ENCODE measurements at places on chromosomes 12 and 14.

- no peak for DNase-seq
These were observed 211.1 kb downstream of the SPTSSA start for GRCh38 chr14:34250959-34251358.

GRCh38 chr14:81710232-81710845 is 176.7 kb upstream of the SEL1L start:
- DNase-seq = no peak

GRCh38 chr14:97887690-97888089 is 1090.5 kb downstream of the VRK1 start:
- DNase-seq = no peak

GRCh38 chr12:127145929-127146789 is 1120.8 kb upstream of the TMEM132C start:
- DNase-seq = peak; percentile 32

- no peak for DNase-seq
These were observed 353.0 kb downstream of the RAD51B start for GRCh38 chr14:68172627-68173026.

DNA sequence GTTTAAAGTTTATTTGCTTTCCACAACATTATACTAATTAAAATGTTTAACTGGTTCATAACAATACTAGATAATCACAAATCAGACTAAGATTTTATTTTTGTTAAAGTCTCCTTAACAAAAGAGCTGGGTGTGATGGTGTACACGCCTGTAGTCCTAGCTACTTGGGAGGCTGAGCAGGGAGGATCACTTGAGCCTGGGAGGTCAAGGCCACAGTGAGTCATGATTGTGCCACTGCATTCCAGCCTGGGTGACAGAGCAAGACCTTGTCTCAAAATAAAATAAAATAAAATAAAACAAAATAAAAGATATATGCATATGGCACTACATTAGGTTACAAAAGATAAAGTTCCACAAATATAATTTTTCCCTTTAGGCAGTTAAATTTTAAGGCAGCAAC is 5.6 kb downstream of the MIS18BP1 start:
- no peak for DNase-seq

DNA sequence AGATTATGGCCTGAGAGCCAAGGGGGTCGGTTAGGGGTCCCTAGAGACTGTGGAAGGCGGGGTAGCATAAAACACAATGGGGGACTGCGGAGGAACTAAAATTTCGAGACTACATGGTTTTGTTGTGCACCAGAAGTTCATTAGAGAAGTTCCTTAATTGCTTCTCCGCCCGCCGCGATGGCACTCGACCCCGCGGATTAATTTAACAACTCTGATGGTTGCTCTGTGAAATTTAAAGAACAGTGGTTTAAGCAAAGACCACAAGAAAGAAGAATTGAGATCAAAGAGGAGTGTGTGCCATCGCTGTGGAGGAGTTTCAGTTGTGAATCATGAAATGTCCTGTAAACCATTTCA is 1.4 kb upstream of the CCDC88C start:
- no peak for DNase-seq

DNA sequence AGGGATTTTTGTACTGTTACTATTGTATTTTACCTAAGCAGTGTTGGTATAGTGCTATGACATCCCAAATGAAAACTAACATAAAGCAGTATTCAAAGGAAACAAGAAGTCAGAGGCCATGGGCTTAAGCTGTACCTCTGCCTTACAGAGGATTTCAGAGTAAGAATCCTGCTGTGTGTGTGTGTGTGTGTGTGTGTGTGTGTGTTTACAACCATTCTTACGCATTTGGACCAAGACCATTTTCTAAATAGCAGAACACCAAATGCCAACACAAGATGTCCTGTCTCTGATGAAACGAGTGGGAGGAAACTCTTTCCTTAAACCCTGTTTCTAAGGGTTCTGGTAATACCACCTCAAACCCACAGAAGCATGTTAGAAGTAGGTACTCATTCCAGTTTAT is 64.4 kb downstream of the PPP1R36 start:
- no peak for DNase-seq

GRCh38 chr14:65749287-65749686 is 336.8 kb downstream of the FUT8 start:
- no peak for DNase-seq

GRCh38 chr12:106081606-106082005 is 57.1 kb downstream of the NUAK1 start:
- DNase-seq = no peak

DNA sequence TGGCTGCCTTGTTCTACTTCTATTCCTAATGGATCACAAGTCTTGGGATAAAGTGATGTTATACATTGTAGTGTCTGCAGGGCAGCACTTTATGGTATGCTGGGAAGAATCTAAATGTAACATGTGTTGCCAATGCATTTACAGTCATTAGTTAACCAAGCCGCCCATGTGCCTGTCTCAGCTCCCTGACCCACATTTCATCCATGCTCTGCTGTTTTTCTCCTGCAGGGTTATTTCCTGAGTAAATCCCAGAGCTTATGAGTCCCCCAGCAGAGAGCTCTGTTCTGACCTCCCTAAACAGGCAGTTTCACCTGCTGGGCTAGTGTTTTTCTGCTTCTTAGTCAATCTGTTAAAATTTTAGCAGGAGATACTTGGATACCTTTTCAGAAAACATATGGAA is 4.4 kb upstream of the TMTC2 start:
- DNase-seq = no peak

GRCh38 chr12:118299791-118300460 is 72.8 kb downstream of the TAOK3 start:
- DNase-seq = no peak

- DNase-seq = no peak
These were observed 10.9 kb downstream of the BTG1 start for GRCh38 chr12:92134638-92135274.

DNA sequence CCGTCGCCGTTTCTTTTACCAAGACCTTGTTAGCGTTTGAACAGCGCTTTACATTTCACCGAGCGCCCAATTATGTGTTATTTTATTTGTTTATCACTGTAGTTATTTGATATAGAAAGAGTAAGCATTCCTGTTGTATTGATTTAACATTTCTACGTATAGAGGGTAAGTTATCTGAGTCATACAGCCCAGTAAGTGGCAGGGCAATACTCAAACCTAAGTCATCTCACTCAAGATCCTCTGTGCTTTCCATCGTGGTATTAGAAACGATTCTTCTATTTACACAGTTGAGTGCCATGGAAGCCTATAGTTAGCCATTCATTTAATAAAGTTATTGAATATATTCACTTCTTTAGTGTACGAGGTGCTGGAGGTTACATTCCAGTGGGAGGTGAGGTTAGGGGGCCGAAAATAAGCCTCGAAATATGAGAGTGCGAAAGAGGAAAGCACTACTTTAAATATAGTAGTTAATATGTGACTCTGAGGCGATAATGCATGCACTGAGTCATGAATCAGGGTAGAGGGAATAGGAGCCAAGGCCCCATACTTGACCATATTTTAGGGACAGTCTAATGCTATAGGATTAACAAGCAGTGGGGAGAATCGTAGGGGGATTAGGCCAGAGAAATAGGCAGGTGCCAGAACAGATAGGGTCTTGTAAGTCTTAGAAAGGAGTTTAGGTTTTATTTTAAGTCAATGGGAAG is 629 bp downstream of the RAD51AP1 start:
- no peak for DNase-seq

DNA sequence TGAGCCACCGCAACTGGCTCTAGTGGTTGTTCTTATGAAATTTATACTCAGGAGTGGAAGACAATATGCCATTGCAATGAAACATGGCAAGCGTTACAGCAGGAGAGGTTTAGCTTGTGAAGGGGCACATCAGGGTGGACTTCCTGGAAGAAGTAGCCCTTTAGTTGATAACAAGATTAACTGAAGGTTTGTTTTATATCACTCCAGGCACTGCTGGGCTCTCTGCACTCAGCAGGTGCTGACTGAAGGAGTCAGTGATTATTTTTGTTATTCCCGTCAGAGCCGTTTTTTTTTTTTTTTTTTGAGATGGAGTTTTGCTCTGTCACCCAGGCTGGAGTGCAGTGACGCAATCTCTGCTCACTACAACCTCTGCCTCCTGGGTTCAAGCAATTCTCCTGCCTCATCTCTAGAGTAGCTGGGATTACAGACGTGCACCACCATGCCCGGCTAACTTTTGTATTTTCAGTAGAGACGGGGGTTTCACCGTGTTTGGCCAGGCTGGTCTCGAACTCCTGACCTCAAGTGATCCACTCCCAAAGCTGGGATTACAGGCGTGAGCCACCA is 17.6 kb upstream of the GPR68 start:
- DNase-seq = no peak

GRCh38 chr12:48184549-48184922 is 1.1 kb downstream of the CCDC184 start:
- DNase-seq = no peak

GRCh38 chr12:53749986-53750811 is 1.6 kb downstream of the CISTR start:
- DNase-seq = no peak

- DNase-seq = no peak
These were observed 155.4 kb downstream of the TMX1 start for GRCh38 chr14:51395361-51395849.

- DNase-seq = no peak
These were observed 48.7 kb upstream of the GARIN2 start for GRCh38 chr14:67140556-67140955.

GRCh38 chr12:95755261-95755865 is 35.2 kb downstream of the NTN4 start:
- DNase-seq = no peak

DNA sequence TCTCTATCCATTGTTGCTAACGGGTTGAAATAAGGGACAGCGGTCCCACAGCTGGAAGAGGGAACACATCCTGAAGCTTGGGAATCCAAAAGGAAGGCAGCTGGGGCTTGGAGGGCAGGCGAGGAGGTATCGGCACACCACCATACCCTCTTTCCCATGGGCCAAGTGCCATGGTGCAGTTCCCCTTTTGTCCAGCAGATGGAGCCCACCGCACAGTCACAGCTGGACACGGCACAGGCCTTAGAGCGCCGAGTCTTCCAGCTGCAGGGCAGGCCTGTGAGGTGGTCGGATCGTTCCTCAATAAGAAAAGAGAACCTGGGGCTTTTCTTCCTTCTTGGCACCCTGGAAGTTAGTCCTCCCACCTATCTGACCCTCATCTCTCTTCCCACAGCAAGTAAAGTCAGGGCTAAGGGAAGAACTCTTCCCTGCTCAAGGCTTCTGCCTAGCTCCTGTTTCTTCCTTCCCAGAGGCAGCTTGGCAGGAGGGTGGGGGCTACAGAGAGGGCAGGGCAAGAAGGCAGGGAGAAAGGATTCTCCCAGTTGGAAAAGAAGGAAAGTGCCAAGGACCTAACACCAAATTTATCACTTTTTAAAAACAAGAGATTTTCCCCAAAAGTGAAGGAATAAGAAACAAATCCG is 8.6 kb downstream of the PPP1R1A start:
- DNase-seq = peak; percentile 83

DNA sequence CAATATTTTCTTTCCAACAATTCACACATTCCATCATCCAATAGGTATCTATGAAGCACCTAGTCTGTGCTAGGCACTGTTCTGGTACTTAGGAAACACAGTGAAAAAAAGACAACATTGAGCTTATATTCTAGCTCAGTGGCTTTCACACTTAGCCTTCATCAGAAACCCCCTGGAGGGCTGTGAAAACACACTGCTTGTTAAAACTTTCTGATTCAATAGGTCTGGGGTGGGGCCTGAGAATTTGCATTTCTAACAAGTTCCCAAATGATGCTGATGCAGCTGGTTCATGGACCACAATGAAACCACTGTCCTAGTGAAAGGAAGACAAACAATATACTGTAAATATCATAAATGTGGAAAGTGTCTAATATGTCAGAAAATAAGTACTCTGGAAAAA is 5.9 kb downstream of the VTI1B start:
- DNase-seq = no peak

- no peak for DNase-seq
These were observed 71.0 kb downstream of the TESC start for GRCh38 chr12:117028254-117028653.

DNA sequence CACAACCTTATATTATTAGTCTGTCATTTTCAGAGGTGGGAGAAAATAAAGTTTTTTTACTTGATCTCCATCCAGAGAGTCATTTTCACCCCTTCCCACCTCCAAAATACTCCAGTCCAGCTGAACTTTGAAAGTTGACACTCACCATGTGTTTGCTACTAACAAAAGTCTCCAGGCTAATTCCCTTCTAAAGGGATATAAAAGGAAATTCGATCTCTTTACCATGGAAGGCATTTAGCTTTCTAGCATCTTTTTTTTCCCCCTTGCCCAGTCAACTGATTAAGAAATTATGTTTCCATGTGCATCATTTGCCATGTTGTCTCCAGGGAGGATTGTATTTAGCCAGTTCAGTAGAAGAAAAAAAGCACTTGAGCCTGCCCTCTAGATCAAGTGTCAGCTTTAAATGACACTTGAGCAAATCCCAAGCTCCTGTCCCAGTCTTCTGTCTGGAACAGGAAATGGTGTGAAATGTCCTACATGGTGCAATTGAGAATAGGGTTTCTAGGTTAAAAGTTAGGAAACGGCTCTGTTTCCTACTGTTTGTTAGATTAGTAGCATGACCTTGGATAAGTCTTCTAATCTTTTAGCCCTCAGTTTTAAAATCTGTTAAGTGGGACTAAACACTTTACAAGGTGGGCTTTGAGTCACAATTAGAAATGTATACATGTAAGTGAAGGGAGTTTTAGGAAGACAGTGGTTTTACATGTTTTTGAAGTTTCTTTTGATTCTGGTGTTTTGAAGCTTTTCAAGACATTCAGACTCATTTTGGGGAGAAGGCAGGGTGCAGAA is 67.2 kb downstream of the GNS start:
- DNase-seq = no peak

- no peak for DNase-seq
These were observed 9.7 kb upstream of the PEBP1 start for GRCh38 chr12:118126119-118126757.

- DNase-seq = no peak
These were observed 916.1 kb downstream of the GALC start for GRCh38 chr14:87076922-87077321.

DNA sequence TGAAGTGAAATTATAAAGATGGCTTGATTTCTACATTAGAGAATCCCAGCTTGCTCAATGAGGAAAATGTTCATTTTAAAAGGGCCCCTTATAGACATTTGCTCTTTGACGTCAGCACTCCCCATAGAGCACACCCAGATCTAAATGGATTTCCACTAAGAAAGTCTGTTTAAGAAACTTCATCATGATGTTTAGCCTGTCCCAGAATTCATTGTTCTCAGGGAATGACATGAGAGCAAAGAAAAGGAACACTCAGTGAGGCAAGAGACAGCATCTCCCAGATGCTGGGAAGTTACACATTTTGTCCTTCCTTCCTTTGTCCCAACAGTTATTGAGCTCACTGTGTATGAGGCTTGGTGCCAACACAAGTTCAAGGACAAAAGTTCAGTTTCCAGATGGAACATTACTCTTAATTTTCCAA is 4.9 kb downstream of the PHLDA1 start:
- no peak for DNase-seq

DNA sequence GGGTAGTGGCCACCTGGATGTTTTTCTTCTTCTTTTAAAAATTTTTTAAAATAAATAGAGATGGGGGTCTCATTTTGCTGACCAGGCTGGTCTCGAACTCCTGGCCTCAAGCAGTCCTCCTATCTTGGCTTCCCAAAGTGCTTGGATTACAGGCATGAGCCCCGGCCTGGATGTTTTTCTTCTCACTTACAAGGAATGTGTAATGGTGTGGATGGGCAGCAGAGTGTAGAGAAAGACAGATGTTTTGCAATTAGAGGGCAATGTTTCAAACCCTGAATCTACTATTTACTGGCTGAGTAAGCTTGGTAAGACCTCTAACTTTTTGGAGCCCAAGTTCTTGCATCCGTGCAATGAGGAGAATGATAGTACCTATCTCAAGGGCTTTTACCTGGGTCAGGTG is 48.1 kb downstream of the ADCK1 start:
- no peak for DNase-seq

Data from stimulated activated CD4-positive, alpha-beta T cell treated with anti-CD3 and anti-CD28 coated beads, TNF-alpha, amount 100 ng/mL, for 1 hour (primary cell).